ENCODE measurements at places on chromosomes 2 and 18.

- DNase-seq = no peak
These were observed 853.9 kb downstream of the NRXN1 start for GRCh38 chr2:50178050-50178449.

DNA sequence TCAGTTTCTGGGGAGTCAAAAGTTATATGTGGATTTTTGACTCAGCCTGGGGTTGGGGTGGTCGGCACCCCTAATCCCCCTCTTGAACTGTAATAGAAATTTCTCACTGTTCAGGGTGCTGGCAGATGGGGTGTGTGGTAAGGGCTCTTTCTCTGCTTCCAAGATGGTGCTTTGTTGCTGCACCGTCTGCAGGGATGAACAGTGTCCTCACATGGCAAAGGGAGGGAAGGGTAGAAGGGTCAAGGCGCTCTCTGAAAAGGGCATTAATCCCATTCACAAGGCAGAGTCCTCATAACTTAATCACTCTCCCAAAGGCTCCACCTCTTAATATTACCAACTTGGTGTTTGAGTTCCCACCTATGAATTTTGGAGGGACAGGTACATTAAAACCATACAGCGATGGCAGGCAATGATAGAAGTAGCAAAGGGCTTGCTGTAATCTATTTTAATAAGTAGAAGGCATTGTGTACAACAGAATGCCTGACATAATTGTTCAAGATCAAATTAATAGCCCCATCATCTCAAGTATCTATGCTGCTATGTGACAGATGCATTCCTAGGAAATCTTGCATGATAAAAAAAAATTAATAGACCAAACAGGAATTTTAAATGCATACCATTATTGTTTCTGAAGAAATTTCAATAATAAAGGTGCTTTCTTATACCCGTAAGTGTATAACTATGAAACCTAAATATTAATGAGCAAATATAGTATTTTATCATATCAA is 28.1 kb downstream of the MMADHC start:
- DNase-seq = no peak

DNA sequence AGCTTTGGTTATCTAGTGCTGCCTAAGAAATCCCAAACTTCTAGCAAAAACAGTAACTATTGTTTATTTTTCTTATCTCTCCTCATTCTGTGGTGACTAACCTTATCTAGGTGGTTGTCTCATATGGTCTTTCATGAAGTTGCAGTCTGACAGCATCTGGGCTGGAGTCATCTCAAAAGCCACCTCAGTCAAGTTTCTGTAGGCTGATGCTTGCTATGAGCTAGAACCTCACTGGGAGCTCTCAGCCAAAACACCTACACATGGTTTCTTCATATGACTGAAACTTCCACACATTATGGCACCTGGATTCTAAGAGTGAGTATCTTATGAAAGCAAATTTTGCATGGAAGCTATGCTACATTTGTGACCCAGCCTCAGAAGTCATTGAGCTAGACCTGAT is 596.4 kb upstream of the VRK2 start:
- no peak for DNase-seq

DNA sequence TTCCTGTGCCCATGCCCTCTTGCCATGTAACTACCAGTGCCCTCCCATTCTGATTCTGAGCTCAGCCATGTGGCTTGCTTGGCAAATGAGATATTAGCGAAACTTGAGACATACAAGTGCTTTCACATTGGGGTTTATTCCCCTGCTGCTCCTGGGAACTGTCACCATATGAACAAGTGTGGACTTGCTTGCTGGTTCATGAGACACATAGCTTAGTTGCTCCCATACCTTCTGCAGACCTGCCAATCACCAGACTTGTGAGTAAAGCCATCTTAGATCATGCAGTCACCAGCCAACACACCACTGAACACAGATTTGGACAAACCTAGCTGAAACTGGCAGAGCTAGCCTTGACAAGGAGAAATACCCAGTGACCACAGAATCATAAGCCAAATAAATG is 155.1 kb downstream of the SS18 start:
- no peak for DNase-seq

DNA sequence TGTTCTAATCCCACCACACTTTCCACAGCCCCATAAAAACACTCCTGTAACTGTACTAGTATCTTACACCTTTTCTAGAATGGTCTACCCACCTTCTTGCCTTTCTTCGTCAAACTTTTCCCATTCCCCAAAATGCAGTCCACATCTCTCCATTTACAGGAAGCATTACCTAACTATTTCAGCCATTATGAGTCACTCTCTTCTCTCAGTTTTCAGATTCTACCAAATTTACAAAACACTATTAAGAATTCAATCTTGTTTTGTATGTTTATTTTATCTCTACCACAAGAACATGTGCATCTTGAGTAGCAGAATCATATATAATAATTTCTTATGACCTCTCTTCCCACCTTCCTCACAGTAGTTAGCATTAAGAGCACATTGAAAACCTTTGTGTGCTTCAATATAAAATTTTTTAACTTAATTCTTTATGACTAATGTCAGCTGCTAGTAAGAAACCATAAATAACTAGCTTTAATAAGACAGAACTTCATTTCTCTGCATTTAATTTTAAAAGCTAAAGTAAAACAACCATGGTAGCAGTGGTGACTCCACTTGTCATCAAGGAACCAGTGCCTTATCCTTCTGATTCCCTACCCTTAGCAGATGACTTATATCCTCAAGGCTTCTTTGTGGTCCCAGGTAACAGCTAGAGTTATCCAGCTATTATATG is 56.6 kb upstream of the MAP2 start:
- no peak for DNase-seq

- DNase-seq = no peak
These were observed 19.3 kb downstream of the GALM start for GRCh38 chr2:38685116-38685735.

- DNase-seq = no peak
These were observed 65.5 kb downstream of the ZNF516 start for GRCh38 chr18:76429262-76430126.

GRCh38 chr18:76953583-76954233 is 131.4 kb downstream of the ZNF236 start:
- no peak for DNase-seq

GRCh38 chr2:238120463-238121298 is 17.8 kb upstream of the KLHL30 start:
- no peak for DNase-seq

GRCh38 chr2:121220995-121221394 is 64.0 kb downstream of the TFCP2L1 start:
- no peak for DNase-seq

GRCh38 chr18:59939127-59939526 is 39.3 kb downstream of the PMAIP1 start:
- DNase-seq = no peak

DNA sequence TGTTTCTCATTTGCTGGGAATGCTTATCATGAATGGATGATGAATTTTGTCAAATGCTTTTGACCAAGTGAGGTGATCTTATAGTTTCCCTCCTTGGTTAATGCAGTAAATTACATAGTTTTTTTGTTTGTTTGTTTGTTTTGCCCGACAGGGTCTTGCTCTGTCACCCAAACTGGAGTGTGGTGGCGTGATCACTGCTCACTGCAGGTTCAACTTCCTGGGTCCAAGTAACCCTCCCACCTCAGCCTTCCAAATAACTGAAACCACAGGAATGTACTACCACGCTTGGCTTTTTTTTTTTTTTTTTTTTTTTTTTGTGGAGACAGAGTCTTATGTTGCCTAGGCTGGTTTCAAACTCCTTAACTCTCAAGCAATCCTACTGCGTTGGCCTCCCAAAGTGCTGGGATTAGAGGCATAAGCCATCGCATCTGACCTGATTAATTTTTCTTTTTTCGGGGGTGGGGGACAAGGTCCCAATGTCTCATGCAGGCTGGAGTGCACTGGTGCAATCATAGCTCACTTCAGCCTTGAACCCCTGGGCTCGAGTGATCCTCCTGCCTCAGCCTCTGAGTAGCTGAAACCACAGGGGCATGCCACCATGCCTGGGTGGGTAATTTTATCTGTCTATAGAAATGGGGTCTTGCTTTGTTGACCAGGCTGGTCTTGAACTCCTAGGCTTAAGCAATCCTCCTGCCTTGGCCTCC is 48.6 kb downstream of the SMAD2 start:
- DNase-seq = no peak

- DNase-seq = no peak
These were observed 105.7 kb downstream of the SLC4A3 start for GRCh38 chr2:219733106-219733505.

DNA sequence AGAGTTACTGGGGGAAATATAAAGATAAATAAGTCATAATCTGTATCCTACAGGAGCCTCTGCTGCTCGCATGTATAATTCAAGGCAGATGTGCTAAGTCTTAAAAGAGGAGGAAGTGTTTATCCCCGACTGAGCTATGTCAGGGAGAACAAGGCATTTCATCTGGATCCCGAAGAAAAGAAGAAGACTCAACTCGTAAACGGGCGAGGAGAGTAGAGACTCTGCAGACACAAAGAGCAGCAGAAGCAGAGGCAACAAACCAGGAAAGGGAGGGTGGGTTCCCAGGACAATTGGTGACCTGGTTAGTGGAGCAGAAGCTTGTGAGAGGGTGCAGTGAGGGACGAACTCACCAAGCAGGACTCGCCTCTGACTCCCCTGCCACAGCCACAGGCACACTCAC is 368.6 kb downstream of the EIPR1 start:
- DNase-seq = no peak

DNA sequence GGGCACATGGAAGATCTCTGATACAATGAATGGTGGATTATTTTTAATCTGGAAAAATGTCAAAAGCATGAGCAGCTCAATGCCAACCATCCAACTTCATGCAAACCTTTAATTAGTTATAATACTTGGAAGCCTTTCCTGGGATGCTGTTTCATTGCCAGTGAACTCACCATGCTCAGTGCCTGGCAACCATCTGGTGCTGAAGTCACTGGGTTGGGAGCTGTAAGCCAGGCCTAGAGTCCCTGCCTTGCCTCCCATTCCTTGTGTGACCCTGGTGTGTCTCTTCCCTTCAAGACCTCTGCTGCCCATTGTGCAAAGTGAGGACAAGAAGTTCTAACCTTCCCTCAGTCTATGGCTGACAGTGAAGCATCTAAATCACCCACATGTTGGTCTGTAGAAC is 458.7 kb downstream of the RNF144A start:
- DNase-seq = no peak

GRCh38 chr18:22872900-22873537 is 60.1 kb upstream of the RBBP8 start:
- DNase-seq = no peak

DNA sequence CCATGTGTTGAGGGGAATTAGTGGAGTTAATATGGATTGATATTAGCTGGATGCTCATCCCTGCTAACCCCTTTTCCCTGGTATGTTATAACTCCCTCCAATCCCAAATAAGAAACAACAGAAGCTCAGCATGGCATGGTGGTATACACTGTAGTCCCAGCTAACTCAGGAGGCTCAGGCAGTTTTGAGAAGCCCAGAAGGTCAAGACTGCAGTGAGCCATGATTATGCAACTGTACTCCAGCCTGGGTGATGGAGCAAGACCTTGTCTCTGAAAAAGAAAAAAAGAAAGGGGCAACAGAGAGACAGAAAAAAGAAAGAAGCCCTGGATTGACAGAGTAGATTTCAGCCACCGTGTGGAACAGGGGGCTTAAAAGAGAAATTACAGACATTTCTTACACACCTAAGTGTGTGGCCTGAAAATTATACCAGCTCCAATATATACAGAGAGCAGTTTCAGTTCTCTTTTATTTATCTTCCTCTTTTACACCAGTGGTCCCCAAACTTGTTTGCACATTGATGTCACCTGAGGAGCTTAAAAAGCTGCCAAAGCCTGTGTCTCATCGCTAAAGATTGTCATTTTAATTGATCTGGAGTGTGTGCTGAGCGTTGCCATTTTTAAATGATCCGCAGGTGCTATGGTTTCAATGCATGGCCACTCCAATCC is 203.6 kb downstream of the UBE2E3 start:
- DNase-seq = no peak

DNA sequence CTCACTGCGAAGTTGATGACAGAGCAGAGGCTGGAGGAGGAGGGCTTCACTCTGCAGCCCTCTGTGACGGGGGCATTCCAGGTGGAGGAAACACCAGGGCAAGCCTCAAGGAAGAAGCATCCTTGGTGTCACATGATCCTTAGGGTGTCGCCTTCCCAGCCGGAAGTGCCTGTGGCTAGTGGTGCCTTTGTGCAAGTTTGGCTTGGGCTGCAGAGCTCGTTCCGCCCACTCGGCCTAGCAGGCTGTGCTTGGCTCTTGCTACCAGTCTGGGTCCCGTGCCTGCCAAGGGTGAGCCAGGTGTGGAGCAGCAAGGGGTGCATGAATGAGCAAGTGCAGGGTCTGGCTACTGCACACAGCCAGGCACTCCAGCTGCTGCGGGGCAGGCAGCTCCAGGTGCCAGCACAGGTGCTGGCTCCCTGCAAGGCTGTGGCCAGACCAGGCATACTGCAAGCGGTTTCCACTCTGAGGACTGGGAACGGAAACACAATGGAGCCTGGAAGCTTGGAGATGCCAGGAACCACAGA is 325.3 kb upstream of the SMIM21 start:
- no peak for DNase-seq

DNA sequence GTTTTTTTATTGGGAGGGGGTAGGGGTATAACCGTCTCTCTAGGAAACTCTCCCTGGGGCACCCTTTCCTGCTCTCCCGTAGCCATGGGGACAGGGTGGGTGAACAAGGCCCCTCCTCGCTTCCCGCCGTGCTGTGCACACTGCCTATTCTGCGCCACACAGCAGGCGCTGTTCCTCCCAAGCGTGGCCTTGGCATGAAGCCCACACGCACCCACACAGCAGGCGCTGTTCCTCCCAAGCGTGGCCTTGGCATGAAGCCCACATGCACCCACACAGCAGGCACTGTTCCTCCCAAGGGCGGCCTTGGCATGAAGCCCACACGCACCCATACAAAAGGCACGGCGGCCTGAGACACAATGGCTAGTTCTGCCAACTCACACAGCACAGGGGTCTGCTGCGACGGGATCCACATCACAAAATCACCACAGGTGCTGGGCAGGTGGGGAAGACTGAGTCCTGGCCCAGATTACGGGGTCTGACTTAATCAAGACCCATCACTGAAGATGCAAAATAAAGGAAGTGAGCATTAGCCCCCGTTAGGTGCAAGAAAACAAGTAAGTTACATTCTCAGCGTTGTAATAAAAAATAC is 46.6 kb upstream of the TPO start:
- peak; percentile 5 for DNase-seq

Measured in stimulated activated CD4-positive, alpha-beta T cell treated with anti-CD3 and anti-CD28 coated beads, Interleukin-15, amount 100 ng/mL, for 1 hour (primary cell).